ENCODE measurements at places on chromosomes 5 and 9. TPM values are rescaled to one million over a fixed set of nuclear protein-coding genes. Genes with fewer than 3 reads are reported as not detected.

DNA sequence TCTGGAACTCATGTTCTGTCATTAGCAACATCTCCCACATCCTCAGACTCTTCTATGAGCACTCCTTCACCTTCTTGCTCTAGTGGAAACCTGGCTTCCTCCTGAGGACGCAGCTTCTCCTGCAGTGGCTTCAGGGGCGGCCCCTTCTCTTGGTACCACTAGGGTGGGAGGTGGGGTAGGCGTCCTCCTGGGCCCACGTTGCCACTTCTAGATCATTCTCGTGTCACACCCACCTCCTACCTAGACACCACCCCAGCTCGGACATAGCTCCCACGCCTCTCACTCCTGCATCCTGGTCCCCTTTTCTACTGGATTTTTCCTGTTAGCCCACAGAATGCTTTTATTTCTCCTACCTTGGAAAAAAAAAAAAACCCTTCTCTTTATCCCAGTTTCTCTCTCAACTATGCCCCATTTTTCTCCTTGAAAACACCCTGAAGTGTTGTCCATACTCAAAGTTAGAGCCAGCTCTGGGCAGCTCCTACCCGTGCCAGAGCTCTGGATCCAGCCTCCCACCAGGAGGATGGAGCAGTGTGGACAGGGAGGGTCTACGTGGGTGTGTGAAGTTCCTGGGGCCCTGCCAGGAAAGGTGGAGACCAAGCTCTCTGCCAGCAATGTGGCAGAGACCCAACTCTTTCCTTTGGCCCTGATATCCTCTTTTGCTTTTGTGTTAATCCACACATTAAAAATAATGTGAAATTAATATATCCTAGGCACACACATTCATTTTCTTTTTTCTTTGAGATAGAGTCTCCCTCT, 179.2 kb downstream of the HSPA4 start:
- DNase-seq, result no peak

DNA sequence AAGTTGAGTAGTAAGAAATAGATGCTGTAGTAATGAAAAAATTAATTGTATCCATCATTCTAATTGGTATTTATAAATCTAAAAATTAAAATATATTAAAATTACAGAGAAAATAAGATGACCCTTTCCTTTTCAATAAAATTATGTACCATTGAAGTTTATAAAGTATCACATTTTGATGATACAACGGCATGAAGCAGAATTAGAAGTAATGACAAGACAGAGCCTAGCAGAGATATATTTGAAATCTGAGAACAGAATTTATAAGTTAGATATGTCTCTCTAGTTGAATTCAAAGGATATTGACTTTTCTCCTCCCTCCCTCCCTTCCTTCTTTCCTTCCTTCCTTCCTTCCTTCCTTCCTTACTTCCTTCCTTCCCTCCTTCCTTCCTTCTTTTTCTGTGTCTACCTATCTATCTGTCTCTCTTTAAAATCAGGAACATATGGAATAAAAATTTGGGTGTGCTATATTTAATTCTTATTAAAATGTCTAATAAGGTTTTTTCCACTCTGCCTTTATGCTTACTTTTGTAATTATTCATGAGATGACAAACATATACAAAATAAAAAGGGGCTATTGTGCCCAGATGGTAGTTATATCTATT, 258.5 kb upstream of the CD180 start:
- no peak for DNase-seq

DNA sequence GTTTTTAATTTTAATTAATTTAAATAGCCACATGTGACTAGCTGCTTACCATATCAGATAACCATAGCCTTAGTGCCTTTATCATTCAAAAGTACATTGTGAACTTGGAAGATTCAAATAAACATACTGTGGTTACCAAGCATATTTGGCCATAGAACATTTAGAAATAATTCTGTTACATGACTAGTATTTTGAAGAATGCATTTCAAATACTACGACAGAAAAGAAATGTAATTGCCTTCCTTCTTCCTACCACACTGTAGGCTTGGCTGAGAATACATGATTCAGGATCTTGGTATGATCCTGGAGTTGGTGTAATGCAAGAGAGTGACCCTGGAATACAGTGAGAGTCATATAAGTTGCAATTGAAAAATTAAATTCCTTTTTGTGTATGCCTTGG, 109.7 kb upstream of the PCA3 start:
- no peak for DNase-seq

GRCh38 chr9:89480825-89481537, 16.9 kb downstream of the SEMA4D start:
- no peak for DNase-seq

DNA sequence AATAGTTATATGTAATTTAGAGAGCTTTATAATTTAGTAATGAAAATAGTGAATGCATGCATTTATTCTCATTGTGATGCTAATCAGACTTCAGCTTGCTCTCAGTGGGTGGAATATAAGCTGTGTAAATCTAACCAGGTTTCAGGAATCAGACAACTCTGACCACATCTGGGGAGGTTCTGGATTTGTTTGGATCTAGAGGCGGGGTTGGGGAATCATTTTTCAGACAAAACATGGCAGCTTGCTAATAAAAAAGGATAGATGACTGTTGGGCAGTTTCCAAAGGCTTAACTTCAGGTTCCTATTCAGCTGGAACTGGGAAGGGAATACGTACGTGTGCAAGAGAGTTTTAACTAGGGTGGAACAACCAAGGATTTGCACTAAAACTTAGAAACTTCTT, 43.2 kb upstream of the MAMDC2 start:
- DNase-seq, result no peak

Gene SPINK6
- not detected for total RNA-seq

Gene ADAMTS12
- total RNA-seq, result 1.7 TPM

Data from right atrium auricular region (tissue), 2 donors.